Stimulated activated CD4-positive, alpha-beta T cell treated with anti-CD3 and anti-CD28 coated beads, Interleukin-2, amount 100 ng/mL, for 4 hours (primary cell): ENCODE measurements at places on chromosomes 11 and 22.

GRCh38 chr11:11244470-11245080, 108.5 kb downstream of the CSNK2A3 start:
- no peak for DNase-seq

- no peak for DNase-seq
These were observed 207.2 kb upstream of the PGR start for GRCh38 chr11:101336858-101337257.

DNA sequence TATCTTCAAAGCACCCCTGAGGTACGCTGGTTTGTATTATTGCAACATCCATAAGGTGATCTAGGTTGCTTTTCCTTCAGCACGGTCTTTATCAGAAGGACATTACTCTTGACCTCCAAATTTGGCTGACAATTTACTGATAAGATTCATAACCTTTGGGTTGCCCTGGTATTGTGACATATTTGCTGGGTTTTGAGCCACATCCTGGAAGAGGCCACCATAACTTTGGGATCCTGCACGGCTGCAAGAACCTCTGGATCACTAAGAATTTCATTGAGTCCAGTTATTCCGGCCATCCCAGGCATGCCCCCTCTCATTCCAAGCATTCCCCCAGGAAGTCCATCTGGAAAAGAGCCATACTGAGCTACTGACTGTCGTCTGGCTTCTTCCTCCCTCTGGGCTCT, 6.5 kb upstream of the PLET1 start:
- no peak for DNase-seq

GRCh38 chr11:124915541-124916369, 3.3 kb upstream of the HEPN1 start:
- DNase-seq: no peak

GRCh38 chr22:42742940-42743339, 22.3 kb upstream of the A4GALT start:
- no peak for DNase-seq

- DNase-seq: no peak
These were observed 23.7 kb upstream of the GRK2 start for GRCh38 chr11:67242548-67242947.

- no peak for DNase-seq
These were observed 866.6 kb downstream of the BRD1 start for GRCh38 chr22:48960980-48961660.

DNA sequence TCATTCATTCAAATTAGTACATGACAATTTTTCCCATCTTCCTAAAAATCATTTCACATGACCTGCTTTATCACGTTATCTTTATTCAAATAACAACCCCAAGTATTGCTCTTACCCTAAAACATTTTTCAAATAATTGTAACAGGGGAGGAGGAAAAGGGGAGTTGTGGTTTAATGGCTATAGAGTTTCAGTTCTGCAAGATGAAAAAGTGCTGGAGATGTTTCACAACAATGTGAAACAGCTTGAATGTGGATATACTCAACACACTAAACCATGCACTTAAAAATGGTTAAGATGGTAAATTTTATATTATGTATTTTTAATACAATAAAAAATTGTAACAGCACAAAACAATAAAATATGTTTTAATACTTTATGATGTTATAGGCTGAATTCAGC, 161.6 kb upstream of the GUCY1A2 start:
- no peak for DNase-seq

- DNase-seq: no peak
These were observed 8.1 kb downstream of the P2RX6 start for GRCh38 chr22:21022955-21023614.

- no peak for DNase-seq
These were observed 22.7 kb downstream of the NAV2 start for GRCh38 chr11:19735157-19735908.

DNA sequence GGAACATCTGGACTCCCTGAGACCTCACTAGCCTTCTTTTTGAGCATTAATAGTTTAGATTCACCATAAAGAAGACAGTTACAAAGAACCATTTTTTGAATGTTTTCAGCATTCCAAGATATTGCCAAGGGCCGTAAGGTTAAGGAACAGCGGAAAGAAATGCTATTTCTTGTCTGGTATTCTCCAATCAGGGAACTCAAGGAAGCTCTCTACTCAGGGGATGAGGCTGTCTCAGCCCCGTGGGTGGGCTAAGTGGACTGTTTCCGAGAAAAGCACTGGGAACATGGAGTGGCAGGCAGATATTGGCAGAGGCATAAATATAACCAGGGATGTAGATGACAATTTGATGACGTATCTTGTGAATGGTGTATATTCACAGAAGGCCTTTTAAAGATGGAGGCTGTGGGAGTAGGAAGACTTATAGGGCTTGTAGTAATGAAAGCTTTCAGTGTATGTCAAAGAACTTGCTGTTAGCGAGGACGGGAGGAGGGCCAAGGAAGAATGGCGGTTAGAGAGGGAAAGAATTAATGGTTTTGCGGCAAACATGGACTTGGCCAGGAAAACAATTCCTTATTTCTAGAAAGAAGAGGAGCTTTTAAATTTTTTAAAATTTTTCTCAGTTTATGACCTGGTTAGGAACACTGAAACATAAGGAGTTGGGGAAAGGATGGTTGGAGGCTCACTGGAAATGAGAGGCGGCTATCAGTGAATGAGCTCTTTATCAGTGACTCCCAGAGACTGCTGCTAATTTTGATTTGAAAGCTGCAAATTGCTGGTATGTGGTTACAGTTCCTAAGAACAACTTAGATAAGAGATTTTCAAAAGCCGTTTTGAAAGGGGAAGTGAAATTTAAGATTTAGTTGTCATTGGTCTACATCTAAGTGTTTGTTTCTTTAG, 64.6 kb downstream of the ST3GAL4 start:
- no peak for DNase-seq

GRCh38 chr11:28874706-28875105, 766.5 kb downstream of the METTL15 start:
- no peak for DNase-seq

GRCh38 chr11:64650923-64651523, 60.0 kb downstream of the SLC22A12 start:
- DNase-seq: no peak

GRCh38 chr22:46193898-46194310, 43.6 kb downstream of the PPARA start:
- DNase-seq: no peak

GRCh38 chr11:109862835-109863234, 230.4 kb upstream of the ZC3H12C start:
- no peak for DNase-seq
